ENCODE measurements at places on chromosomes 5 and 9.

DNA sequence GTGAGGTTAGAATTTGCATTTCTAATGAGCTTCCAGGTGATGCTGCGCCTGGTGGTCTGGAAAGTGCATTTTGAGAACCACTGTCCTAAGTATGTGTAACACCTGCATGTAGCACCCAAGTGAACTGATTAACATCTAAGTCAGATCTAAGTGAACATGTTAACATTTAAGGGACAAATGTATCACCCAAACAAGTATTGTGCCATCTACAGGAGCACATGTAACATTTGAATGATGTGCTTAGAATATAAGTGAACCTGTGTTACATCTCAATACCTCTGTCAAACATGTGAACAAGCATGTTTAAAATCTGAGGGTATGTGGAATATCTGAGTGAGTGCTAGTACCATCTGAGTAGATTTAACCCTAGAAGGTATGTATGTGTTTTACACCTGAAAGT lies 68.7 kb downstream of the PLPPR1 start:
- no peak for DNase-seq

GRCh38 chr9:81588148-81588871 lies 101.0 kb downstream of the TLE1 start:
- peak; percentile 85 for DNase-seq

- no peak for DNase-seq
Measured at GRCh38 chr5:115313052-115313451, 16.6 kb upstream of the CCDC112 start.

GRCh38 chr9:14389146-14389545 lies 75.2 kb upstream of the NFIB start:
- DNase-seq: no peak

DNA sequence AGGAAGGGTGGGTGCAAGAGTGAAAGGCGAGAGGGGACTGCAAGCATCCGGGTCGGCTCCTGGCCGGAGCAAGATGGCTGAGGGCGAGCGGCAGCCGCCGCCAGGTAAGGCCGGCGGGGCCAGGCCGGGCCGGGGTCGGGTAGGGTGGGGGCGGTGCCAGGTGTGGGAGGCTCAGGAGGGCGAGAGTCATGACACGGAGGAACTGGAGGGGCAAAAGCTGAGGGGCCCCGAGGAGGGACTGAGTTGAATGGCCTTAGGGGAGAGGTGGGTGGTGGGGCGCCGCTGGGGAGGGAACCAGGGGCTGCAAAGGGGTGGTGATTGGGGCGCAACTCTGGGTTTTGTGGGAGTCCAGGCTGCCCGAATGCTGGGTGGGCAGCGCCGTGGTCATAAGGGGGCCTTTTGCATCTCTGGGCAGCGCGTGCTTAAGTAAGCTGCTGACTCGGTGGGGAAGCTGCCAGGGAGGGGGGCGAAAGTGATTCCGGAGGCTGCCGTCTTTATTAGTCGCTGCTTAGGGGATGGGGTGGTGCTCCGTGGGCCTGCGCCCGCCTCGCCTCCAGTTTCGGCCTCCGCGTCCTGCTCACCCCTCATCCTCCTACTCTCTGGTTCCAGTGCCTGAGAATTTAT lies 425 bp downstream of the PTPA start:
- no peak for DNase-seq

- no peak for DNase-seq
Measured at GRCh38 chr5:120239086-120239485, 225.0 kb upstream of the PRR16 start.

DNA sequence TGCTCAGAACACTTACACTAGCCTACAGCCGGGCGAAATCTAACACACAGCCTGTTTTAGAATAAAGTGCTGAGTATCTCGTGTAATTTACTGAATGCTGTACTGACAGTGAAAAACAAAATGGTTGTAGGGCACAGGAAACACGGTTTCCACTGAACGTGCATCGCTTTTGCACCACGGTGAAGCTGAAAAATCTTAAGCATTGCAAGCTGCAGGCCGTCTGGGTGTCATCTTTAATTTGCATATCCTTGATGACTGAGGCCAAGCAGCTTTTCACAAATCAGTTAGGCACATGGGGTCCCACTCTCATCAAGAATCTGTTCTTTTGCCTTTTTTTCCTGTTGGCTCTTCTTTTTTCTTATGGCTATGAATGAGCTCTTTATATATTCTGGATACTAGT lies 58.2 kb downstream of the CAMSAP1 start:
- no peak for DNase-seq

DNA sequence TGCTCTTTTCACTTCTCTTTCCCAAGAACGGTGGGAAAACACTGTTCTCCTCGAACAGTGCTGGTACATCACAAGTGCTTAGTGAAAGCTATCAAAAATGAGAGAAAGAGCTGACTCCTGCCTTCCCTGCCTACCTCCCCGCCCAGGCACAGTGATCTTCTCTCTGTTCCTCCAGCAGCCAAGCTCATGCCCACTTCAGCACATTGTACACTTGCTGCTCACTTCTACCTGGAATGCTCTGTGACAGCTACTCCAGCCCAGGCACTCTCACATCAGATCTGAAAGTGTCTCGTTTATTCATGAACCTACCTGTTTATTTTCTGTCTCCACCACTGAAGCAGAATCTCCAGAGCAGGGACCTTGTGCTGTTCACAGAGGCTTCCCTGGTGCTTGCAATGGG lies 1.8 kb downstream of the SLC35D2 start:
- DNase-seq: no peak

GRCh38 chr5:475704-476101 lies 32.7 kb downstream of the EXOC3 start:
- no peak for DNase-seq

- DNase-seq: no peak
Measured at GRCh38 chr5:112142769-112143270, 276.3 kb downstream of the EPB41L4A start.

GRCh38 chr9:138096519-138096845 lies 218.9 kb downstream of the CACNA1B start:
- no peak for DNase-seq

- DNase-seq: no peak
Measured at GRCh38 chr9:97935276-97935675, 2.7 kb downstream of the HEMGN start.

DNA sequence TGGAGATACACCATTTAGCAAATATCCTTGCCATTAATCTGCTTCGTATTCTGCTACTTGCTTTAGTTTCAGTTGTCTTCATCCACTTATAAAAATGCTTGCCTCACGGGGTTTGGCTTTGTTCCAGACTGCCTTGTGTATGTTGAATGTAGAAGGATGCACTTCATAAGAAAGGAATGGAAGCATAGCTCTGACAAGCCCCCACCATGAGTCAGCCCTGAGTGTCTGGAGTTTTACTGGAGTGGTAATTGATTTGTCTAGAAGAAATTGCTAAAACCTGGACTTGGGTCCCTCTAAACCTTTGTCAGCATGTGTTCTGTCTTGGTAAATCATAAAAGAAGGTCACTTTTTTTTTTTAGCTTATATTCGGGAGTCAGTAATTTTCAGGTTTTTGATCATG lies 4.6 kb downstream of the TEX48 start:
- no peak for DNase-seq

DNA sequence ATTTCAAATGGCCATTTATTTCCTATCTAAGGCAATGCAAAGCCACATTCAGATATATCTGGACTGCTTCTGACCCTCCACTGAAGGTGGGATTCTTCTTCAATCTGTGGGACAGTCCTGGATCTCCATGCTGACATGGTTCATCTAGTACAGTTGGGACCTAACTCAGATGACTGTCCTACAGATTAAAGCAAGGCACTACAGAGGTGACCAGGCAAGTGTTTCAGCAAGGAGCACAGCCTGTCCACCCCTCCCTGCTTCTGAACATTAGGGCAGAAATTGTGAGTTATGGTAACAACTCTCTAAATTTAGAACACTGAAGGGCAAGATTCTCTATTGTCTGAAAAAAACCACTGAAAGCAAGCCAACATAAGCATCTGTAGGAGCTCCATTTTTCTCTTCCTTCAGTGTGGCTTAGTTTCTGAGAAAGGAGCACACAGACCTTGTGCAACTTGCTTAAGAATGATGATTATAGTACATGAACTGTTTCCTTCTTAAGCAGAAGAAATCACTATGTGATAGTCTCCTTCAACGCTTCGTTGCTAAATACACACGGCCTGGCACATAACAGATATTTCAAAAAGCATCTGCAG lies 62.9 kb upstream of the BARX1 start:
- no peak for DNase-seq

DNA sequence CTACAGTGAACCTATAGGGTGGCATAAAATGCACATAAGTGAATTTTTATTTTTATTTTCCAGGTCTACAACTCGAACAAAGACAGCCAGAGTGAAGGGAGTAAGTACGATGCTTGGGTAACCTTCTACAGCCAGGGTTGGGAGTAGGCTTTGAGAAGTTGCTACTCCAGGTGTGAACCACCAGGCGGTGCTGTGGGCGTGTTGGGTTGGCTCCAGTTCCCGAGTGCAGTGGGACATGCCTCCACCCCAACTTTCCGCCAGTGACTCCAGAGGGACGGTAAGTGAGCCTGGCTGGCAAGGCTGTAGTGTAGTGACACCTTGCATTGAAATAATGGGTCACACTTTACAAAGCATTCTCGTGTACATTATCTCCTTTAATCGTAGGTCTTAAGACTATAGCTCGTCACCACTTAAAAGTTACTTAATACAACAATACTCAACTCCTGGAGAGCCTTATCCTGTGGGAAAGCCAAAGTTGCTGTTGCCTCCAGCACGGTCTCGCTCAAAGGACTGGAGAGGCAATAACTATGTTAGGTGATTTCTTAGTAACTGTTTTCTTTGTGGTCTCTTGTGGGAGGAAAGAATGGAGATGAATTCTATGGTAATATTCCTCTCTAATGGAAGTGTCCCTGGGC lies 244.0 kb downstream of the ARHGAP26 start:
- DNase-seq: no peak

DNA sequence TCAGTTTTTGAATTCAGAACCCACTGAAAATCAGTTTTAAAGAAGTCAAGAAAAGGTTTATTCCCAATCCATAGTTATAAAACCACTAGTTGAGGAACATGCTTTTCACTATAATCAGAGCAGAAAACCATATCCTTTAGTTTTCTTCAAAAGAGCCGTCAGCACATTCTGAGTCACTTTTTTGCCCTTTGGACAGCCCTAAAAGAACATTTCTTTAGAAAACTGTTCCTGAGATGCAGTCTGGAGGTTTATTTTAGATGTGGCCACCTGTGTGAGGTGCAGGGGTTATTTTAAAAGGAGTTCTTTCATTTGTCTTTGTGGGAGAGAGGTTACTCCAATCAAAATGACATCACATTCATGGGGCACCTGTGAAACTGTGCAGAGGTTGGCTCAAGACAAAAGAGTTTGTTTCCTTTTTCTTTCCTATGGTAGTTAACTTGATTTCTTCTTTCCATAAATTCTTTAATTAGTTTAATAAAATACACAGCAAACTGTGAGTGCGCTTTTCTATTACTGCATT lies 221.6 kb upstream of the RPS23 start:
- no peak for DNase-seq

- DNase-seq: no peak
Measured at GRCh38 chr5:4929092-4929655, 211.0 kb upstream of the ADAMTS16 start.

- no peak for DNase-seq
Measured at GRCh38 chr5:112077180-112077579, 320.2 kb upstream of the NREP start.

DNA sequence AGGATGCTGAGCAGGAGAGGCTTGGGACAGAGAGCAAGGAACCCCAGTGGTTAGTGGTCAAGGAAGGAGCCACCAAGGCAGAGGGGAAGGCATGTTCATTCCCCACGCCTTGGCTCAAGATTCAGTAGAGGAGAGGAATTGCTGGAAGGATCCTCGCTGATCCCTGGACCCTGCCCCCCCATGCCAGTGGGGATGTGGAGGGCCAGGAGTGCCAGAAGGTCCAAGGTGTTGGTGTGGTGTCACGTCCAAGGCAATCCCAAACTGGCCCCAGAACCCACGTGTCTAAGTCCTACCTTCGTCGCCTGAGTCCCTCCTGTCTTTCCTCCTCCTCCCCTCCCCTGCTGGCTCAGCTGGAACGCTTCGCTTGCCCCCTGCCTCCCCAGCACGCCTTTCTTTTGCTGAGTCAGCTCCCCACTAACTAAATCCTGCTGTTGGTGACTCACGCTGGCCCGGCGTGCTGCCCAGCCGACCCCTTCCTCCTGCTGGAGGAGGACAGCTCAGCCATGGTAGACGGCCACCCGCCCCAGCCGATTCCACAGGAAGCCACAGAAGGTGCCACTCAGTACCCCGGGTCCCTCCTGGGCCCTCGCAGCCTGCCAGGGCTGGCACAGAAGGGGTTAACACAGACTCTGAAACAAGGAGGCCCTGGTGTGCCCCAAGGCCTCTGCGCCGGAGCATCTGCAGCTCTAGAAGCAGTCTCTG lies 37.6 kb upstream of the ORM1 start:
- DNase-seq: no peak

GRCh38 chr5:176521286-176521685 lies 15.9 kb downstream of the RNF44 start:
- no peak for DNase-seq

GRCh38 chr5:74272024-74272775 lies 368.3 kb downstream of the ENC1 start:
- DNase-seq: no peak

GRCh38 chr5:10019236-10019635 lies 230.5 kb downstream of the ATPSCKMT start:
- DNase-seq: no peak

GRCh38 chr5:132500931-132501628 lies 10.5 kb upstream of the IRF1 start:
- DNase-seq: no peak

DNA sequence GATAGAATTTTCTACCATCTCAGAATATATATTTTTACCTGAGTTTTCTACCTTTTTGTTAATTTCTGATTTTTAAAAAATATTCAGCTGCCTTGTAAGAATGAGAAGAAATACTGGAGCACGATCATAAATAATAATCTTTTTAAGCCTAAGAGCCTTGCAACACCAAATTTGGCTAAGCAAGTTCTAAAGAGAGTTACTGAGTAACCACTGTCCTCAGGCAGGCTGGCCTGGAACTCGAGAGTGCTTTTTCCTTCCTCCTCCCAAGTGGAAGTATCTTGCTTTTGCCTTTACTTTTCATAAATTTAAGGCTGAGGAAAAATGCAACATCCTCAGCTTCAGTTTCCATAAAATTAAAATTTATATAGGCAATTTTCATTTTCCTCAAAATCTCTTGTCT lies 21.0 kb downstream of the GLRX start:
- DNase-seq: no peak

GRCh38 chr5:131416729-131417128 lies 152.9 kb downstream of the CDC42SE2 start:
- no peak for DNase-seq

DNA sequence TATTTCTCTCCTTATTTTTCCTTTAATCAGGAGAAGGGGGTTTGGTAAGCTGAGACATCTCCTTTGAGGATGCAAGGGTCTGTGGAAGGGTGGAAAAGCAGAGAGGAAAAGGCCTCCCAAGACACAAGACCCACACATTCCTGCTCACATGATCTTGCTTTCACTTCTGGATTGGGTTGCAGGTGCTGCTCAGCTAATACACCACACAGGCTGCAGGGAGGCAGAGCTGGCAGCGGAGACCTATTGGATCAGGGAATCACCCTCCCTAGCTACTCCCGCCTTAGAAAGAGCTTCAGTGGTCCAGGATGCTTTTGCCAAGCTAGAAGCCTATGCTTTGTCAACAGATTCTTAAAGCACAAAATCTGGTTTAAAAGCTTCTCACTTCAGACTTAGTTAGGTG lies 87.6 kb upstream of the IL33 start:
- no peak for DNase-seq

- no peak for DNase-seq
Measured at GRCh38 chr5:5380298-5380697, 42.2 kb upstream of the ICE1 start.
